Breast epithelium (tissue), 4 donors: ENCODE measurements at places on chromosomes 3 and 15. TPM values are rescaled to one million over a fixed set of nuclear protein-coding genes. Genes with fewer than 3 reads are reported as not detected.

DNA sequence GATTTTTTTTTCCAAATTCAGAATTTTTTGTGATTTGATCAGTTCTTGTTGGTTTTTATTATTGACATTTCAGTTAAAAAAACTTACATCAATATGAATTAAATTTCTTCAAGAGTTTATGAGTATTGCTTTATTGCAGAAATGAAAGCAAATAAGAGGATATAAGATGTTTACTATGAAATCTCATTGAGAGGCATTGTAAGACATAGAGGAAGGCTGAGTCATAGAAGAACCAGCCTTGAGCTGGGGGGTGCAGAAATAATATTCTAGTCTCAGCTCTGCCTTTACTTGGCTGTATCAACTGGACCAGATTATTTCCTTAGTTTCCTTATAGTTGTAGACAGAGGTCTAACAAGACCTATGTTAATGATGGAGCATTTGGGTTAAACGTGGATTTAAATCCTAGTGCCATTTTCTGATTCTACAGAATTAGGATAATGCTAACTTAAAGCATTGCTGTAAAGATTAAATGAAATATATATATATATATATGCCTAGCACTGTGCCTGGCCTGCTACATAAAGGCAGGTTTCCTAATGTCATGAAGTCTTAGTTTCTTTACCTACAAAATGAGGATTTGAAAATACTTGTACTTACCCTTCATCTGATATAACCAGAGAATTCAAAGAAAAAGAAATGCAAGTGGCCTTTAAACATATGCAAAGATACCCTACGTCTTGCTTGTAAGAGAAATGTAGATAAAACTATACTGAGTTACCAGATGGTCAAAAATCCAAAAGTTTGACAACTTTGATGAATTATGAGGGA is 7.3 kb downstream of the FAM98B start:
- DNase-seq = no peak
- no peak overlapping the region for H3K27ac ChIP-seq
- no peak overlapping the region for H3K4me3 ChIP-seq

DNA sequence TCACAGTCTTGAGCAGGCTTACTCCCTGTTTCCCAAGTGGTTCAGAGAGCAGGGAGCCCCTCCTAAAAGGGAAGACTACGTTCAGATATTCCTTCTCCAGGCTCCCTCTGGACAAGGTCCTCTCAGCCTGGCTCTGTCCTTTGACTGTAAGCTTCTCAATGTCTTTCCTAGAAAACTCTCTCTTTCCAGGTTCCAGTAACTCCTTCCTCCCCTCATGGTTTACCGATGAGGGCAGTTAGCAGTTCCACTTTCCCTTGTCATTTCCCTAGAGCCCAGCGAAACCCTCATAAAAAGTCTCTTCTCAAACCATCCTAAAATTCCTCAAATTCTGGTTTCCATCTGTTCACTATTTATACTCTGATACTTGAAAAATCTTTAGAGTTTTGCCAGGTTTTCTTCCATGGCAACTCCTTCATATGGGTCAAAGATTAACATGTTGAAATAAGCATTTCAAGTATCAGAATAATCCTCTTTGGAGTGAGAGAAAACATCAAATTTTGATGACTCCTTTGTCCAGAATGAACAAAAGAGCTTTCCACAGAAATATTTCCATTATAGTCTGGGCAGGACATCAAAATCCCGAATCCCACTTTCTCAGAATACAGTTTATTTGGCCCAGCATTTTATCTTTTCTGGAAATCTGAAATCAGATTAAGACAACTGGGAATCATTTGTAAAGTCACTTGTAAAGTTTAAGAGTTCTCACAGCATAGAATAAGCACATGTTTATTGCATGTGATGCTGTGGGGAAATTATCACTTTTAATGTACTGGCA is 599.4 kb downstream of the UNC13C start:
- H3K27ac ChIP-seq = no peak overlapping the region
- no peaks in the 10 kb centered on the region for H3K27me3 ChIP-seq
- H3K4me3 ChIP-seq = no peak overlapping the region
- no peaks in the 10 kb centered on the region for H3K4me1 ChIP-seq
- no peaks in the 10 kb centered on the region for H3K36me3 ChIP-seq

DNA sequence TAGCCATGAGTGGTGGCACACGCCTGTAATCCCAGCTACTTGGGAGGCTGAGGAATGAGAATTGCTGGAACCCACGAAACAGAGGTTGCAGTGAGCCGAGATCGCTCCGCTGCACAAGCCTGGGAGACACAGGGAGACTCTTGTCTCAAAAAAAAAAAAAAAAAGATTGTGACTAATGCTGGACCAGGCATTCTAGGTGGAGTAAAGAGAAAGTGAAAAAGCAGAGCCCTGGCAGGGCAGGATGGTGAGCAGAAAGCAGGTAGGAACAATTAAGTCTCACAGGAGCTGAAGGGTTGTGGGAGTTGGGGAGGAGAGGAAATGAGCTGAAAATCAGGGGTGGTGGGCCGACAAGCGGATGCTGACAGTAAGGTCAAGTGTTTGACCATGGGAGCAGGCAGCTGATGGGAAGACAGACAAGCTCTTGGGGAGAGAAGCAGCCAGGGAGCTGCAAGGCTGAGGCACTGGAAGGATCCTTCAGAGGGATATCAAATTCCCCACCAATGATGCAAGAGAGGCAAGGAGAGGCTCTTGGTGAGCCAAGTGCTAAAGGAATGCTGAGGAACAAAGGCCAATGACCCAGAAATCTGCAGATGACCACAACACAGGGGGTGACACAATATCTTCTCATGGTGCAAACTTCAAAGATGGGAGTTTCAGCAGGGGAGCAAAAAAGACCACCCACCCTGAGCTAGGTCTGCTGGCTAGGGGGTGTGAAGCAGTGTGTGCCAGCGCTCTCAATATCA is 251.1 kb downstream of the ULK4 start:
- H3K27ac ChIP-seq = no peak overlapping the region
- no peak overlapping the region for H3K4me3 ChIP-seq
- DNase-seq = no peak
- no peaks in the 10 kb centered on the region for H3K4me1 ChIP-seq

DNA sequence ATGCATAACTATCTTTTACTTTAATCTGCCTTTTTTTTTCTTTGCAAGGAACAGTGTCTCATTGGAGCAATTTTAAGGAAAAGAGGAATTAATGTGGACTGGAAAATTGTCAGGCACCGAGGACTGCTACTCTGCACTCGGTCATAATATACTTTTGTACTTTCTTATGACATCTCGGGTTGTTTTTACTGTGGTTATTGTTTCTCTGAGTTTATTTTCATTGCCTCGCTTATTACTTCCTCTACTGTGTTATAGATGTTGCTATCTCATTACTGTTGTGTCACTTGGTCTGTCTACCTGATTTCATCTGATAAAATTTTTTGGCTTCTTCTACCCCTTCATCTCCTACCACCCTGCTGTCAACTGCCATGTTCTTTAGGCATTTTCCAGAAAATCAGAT is 213.5 kb upstream of the POU1F1 start:
- no peaks in the 10 kb centered on the region for H3K4me1 ChIP-seq
- H3K4me3 ChIP-seq = no peak overlapping the region
- no peak for DNase-seq
- no peak overlapping the region for H3K27ac ChIP-seq
- H3K27me3 ChIP-seq = no peaks in the 10 kb centered on the region

DNA sequence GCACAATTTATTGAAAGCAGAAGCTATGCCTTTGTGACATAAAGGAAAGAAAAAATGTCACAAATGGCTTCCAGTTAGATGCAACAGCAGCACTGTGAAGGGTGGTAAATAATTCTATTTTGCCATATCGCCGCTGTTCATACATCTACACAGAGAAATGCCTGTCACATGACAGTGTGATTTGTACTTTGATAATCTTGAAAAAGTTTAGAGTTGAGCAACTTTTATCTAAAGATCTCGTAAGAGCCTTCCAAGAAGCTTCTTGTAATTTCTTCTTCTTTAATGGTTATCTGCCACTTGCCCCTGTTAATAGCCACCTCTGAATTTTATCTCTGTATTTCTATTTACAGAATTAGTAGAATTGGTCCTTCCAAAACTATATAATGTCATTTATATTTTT is 192.3 kb downstream of the ATP8B4 start:
- no peaks in the 10 kb centered on the region for H3K4me1 ChIP-seq
- H3K4me3 ChIP-seq = no peak overlapping the region
- H3K27ac ChIP-seq = no peak overlapping the region
- no peaks in the 10 kb centered on the region for H3K36me3 ChIP-seq
- no peak for DNase-seq

- no peak for DNase-seq
- no peak overlapping the region for H3K27ac ChIP-seq
- H3K36me3 ChIP-seq = no peaks in the 10 kb centered on the region
- no peaks in the 10 kb centered on the region for H3K4me1 ChIP-seq
- no peaks in the 10 kb centered on the region for H3K27me3 ChIP-seq
Observed at GRCh38 chr3:12916159-12916558, 74.8 kb upstream of the RPL32 start.

DNA sequence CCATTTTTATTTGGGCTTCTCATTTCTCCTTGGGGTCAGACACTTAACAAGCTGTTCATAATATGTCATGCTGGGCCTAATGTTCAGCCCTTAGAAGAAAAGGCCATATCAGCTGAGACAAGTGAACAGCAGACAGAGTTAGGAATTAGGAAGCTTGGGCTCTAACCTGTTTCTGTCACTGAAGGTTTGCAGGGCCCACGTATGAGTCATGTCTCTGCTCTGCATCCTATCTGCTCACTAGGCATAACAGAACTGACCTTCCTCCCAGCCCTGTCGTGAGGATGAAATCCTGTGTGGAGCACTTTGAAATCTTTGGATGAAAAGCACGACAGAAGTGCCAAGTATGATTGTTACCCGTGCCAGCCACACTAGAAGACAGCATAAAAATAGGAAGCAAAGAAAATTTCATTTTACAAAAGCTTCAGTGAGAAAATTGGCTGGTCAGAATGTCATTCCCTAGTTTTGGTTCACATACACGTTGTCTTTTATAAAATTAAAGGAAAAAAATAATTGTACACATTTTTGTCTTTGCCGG is 26.5 kb upstream of the CD47 start:
- H3K36me3 ChIP-seq = no peaks in the 10 kb centered on the region
- no peaks in the 10 kb centered on the region for H3K27me3 ChIP-seq
- no peaks in the 10 kb centered on the region for H3K4me1 ChIP-seq
- no peak for DNase-seq

GRCh38 chr3:13165576-13165975 is 92.3 kb upstream of the IQSEC1 start:
- no peaks in the 10 kb centered on the region for H3K36me3 ChIP-seq
- no peak overlapping the region for H3K4me3 ChIP-seq
- H3K27me3 ChIP-seq = no peaks in the 10 kb centered on the region
- no peak for DNase-seq
- no peak overlapping the region for H3K27ac ChIP-seq

DNA sequence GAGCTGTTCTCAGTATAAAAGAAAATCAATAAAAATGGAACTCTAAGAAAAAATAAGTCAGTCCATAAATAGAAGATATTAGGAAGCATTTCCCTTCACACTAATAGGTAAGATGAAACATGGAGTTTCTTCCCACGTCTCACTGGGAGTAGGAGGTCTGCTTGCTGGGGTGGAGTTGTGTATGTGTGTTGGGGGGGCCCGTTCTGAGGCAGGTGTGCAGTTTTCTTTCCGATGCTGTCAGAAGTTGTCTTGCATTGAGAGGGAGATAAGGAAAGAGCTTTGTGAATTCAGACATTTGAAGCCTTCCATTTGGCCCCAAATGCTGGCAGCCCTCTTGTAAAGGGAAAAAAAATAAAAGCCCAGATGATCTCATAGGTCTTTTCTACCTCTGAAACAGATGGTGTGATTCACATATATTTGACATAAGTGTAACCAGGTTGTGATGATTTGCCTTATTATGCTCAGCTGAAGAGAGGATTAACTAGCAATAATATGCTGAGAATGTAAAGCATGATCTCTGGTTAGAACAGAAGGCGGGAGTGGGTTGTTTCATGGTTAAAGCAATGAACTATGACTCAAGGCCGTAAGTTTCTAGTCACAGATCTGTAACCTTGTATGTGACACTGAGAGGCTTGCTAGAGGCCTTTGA is 8.8 kb downstream of the RASGRP1 start:
- no peaks in the 10 kb centered on the region for H3K36me3 ChIP-seq
- H3K27ac ChIP-seq = no peak overlapping the region
- no peaks in the 10 kb centered on the region for H3K4me1 ChIP-seq
- no peak for DNase-seq

DNA sequence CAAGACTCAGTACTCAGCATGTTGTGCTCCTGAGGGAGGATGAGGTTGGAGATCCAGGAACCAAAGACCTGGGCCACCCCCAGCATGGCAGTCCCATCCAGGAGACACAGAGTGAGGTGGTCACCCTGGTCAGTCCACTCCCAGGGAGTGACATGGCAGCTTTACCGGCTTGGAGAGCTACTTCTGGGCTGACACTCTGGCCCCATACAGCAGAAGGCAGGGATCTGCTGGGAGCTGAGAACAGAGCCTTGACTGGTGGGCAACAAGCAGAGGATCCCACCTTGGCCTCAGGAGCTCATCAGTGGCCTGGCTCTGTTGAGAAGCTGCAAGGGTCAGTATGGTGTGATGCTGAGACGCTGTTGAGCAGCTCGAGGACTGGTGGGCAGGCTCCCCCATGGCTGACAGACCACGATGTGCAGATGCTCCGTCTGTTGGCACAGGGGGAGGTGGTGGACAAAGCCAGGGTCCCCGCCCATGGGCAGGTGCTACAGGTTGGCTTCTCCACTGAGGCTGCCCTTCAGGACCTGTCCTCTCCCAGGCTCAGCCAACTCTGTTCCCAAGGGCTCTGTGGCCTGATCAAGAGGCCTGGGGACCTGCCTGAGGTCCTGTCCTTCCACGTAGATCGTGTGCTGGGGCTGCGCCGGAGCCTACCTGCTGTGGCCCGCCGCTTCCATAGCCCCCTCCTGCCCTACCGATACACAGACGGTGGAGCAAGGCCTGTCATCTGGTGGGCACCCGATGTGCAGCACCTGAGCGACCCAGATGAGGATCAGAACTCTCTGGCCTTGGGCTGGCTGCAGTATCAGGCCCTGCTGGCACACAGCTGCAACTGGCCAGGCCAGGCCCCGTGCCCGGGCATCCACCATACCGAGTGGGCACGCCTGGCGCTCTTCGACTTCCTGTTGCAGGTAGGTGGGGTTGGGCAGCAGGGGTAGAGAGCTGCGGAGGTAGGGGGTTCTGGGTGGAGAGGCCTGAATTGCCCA is 53.8 kb downstream of the GASK1A start:
- DNase-seq = no peak
- no peaks in the 10 kb centered on the region for H3K27me3 ChIP-seq

Gene AADAC
- total RNA-seq = not detected

Gene CLRN1
- not detected for total RNA-seq

Gene RASL12
- 20.3 TPM for total RNA-seq

Gene RBPMS2
- total RNA-seq = 0.66 TPM

Gene PRR20G
- not detected for total RNA-seq

Gene BRK1
- total RNA-seq = 119 TPM

Gene ITIH3
- 0.64 TPM for total RNA-seq

Gene ERICH6
- total RNA-seq = 0.29 TPM

Gene ATP13A4
- total RNA-seq = 6.2 TPM

Gene SPSB4
- not detected for total RNA-seq

Gene SUSD5
- total RNA-seq = 4.2 TPM

Gene MUC20
- total RNA-seq = 20.1 TPM

Gene ATP2B2
- under 0.01 TPM for total RNA-seq

Gene PRKAR2A
- 27.2 TPM for total RNA-seq

Gene ISLR2
- not detected for total RNA-seq
